HS-5 (cell line): ENCODE measurements at places on chromosomes 1 and 21.

- DNase-seq = no peak
Observed at GRCh38 chr21:44694776-44695175, 2.2 kb upstream of the KRTAP10-12 start.

DNA sequence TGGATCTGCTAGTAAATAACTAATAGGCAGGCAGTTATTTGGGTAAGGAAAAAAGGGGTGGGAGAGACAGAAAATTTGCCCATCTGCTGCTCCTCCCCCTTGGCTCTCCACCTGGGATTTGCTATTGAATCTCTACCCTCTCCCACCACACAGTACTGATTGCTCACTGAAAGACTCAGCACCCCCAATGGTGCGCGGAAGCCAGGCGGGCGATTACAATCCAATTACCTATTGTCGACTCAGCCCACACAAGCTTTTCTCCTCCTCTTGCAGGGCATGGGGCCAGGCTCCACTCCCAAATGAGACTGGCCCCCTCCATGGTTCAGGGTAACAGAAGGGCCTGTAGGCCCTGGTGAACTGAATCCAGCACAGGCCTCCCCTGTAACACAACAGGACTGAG is 2.7 kb upstream of the HMGN2 start:
- DNase-seq = no peak

- DNase-seq = no peak
Observed at GRCh38 chr1:228089519-228090380, 7.2 kb downstream of the ARF1 start.

- DNase-seq = no peak
Observed at GRCh38 chr21:45261093-45261492, 26.6 kb downstream of the POFUT2 start.

DNA sequence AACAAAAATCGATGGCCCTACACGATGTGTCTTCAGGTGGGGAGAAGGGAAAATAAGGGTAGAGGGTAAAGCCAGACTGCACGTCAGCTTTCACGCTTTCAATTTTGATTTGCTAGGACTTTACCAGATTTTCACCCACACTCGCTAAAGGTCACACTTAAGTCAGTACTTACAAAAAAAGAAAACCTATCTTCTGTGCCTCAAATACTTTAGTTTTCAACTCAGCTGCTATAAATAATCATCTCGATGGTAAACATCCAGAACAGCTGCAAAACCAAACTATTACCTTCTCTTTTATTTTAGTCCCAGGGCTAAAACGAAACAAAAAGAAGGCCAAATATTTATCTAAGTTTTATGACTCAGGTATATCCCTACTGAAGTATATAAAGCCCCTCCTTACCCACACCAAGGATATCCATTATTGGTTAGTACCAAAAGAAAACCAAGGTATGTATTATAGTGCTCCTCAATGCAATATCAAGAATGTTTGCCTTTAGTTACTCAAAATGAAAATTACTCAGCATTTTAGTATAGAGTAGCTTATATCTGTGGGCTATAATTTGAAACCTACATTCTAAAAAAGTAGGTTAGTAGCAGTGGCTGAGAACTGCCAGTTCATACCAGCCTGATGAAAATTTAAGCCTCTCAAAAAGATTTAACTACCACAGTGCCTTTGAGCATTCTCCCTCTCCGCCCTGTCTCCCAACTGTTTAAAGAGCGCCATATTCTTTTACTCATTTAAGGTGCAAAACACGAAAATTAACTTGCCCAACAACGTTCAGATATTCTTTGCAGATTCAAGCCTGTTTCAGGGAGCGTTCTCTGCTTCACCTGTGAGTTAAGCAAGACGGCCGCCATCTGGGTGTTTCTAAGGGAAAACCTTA is 1.5 kb downstream of the CSDE1 start:
- DNase-seq = no peak

DNA sequence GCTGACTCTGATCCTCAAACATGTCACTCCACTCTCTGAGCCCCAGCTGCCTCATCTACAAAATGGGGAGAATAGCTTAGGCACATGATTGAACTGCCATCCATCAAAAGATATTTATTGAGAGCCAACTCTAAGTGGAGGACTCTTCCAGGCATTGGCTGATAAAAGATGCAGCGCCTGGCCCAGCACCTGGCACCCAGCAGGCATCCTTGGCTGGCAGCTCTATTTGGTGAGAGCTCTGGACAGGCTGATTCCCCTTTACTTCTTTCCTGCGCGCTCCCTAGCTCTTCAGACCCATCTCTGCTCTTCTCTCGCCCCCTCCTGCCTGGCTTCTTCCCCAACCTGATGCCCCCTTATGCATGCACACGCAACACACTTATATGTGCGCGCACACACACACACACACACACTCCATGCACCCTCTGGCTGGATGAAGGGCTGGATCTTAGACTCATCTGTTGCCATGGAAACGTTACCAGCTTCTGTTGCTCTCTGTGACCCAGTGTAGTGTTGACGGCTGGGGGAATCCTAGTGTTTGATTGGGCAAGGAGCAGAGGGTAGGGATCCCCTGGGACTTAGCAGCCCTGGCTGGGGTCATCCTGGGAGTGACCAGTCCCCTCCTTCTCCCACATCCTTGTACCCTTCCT is 49.3 kb downstream of the VWA5B1 start:
- DNase-seq = no peak

GRCh38 chr21:33783187-33783979 is 132.2 kb downstream of the ATP5PO start:
- DNase-seq = no peak

GRCh38 chr1:248686815-248687214 is 15.8 kb downstream of the OR14I1 start:
- DNase-seq = no peak

DNA sequence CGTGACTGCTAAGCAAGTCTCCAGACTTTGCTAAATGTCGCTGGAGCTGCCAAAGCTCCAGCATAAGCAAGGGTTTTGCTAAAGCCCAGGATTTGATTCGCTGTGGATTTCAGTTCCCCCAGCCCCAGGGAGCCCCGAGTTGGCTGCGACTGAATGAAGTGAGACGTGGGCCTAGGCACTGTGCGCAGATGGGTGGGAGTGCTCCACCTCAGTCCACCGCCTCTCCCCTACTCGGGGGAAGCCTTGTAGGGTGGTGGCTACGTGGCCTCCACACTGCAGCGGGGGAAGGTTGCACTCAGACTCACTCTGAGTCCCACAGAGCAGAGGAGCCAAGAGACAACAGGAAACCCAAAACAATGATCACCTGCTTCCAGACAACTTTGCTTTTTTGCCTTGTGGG is 397.8 kb upstream of the VAMP3 start:
- no peak for DNase-seq

DNA sequence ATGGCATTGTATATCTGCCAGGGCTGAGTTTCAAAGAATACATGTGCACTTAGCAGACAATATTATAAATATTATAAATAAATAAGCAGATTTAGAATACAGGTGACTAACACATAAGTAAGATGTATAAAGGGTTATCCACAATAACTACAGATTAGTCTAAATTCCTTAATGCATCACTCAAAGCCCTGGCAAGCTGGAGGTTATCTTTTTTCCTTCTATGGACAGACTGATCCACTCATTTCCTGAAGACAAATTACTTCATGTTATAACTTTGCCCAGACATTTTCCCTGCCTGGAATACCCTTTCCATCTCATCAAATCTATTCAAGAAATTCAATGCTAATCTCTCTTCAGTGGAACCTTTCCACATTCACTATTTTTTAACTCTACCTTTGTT is 38.8 kb downstream of the LUZP1 start:
- peak; percentile 22 for DNase-seq

DNA sequence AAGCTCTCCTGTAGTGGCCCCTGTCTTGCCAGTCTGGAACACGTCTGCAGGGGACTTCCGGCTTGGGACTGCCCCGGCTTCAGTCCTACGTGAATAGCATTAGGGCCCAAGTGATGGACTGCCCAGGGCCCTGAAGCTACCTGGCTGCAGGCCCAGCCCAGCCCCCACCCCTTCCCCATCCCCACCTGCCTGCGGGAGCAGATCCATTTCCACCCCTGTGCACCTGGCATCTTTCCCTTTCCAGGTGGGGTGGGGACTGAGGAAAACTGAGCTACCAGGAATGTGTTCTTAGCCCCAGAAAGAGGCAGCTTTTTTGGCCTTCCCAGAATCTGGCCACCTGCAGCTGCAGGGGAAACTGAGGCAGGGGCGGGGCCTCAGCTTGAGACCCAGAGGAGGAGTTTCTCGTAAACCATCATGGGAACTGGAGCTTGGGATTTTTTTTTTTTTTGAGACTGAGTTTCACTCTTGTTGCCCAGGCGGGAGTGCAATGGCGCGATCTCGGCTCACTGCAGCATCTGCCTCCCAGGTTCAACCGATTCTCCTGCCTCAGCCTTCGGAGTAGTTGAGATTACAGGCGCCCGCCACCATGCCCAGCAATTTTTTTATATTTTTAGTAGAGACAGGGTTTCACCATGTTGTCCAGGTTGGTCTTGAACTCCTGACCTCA is 3.2 kb downstream of the EDN2 start:
- no peak for DNase-seq

DNA sequence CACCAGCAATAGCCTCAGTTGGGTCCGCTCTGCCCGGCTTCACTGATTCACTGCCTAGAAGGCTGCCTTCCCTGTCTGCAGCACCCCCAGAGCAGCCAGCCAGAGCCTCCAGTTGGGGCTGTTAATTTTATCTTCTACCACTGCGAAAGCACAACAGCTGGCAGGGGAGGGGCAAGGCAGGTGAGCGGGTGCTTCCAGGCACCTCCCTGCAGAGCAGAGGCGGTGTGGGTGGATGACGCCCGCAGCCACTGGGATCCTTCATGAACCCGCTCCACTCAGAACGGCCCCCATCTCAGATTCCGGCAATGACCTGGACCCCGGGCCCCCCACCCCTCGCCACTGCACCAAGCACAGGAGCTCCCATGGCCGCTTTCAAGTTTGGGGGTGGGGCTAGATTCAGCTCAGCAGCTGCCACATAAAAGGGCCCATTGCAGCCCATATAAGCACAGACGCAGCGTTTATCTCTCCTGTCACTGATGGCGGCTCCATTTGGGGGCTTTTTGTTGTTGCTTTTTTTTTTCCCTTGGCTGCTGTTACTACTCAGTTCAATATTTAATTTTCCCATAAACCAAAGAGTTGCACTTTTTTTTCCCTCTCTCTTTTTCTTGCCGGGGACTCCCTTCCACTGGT is 128.0 kb upstream of the KLHDC7A start:
- no peak for DNase-seq

DNA sequence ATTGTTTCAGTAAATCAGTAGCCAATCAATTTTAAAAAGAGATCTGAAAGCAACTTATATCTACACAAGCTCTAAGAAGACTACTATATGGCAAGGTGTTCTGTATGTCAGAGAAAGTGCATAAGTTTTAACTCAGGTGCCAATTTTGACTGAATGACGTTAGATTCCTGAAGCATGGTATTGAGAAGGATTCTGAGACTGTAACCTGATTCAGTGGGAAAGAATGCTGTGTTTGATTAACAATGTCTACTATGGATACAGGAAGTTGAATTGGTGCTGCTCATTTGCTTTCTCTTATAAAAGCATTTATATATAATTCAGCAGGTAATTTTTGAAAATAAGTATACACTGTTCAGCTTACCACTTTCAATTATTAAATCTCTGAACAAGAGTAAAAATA is 156.3 kb downstream of the PAPPA2 start:
- no peak for DNase-seq

DNA sequence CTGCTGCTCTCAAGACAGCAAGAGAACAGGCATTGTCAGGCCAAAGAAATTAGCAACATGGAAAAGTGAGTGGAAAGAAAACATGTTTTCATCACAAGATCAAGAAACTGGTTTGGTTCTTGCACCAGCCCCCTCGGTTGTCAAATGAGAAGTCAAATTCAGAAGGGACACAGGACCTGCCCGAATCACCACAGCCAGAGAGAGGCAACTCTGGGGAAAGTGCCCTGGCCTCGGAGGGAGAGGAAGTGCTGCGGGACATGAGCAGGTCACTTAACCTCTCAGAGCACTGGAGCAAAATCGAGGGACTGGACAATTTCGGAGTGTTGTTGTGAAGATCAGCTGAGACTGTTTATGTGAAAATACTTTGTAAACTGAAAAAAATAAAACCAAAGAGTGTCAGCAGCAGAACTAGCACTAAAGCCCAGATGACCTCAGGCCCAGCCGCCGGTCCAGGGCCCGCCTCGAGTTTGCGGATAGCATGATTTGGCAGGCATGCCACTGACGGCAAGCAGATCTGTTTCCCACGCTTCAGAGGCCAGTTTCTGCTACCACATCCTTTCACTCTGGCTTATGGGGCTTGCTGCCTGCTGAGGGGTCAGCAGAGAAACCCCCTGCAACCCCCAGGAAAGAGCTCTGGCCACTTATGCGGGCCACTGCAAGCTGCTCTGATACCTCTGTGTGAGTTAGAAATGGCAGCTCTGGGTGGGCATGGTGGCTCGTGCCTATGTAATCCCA is 32.1 kb downstream of the CD247 start:
- no peak for DNase-seq

DNA sequence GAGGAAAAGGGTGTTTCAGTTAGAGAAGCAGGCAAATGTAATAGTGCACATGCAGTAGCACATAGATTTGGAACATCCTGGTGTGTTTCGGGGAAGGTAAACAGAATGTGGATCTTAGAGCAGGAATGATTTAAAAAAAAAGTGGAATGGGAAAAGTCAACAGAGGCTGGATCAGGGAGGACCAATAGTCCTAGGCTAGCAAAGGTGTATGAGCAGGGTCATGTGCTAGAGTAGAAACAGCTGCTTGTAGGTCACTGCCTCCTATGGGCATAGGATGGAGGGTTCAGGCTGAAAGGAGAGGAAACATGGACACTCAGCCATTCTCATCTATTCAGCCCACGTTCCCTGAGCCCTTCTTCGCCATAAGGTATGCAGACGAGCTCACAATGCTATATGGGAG is 3.7 kb upstream of the KPNA6 start:
- no peak for DNase-seq

- no peak for DNase-seq
Observed at GRCh38 chr1:47984175-47984789, 12.9 kb downstream of the TRABD2B start.

DNA sequence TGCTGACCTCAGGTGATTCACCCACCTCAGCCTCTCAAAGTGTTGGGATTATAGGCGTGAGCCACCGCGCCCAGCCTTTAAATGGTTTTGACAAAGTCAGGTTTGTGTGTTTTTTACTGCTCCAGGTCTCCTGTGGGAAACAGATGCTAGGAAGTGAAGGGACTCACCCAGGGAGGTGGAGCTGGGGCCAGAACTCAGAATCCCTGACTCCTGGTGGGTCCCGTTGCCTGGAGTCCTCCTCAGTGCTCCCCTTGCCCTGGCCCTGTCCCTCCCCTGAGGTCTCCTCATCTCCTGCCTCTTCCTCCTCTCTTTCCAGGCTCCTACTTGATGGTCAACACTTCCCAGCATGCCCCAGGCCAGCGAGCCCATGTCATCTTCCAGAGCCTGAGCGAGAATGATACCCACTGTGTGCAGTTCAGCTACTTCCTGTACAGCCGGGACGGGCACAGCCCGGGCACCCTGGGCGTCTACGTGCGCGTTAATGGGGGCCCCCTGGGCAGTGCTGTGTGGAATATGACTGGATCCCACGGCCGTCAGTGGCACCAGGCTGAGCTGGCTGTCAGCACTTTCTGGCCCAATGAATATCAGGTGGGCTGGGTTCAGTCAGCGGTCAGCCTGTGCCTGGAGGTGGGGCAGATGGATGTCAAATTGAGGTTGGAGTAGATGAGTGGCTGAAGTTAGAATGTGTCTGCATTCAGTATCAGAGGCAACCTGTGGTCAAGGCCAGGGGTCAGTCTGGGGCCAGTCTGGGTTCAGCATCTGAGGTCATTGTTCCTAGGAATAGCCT is 22.1 kb downstream of the PTPRU start:
- no peak for DNase-seq

- DNase-seq = peak; percentile 2
Observed at GRCh38 chr1:47894410-47895278, 102.5 kb downstream of the TRABD2B start.
